Type B pancreatic cell (in vitro differentiated cells): ENCODE measurements at places on chromosomes 6 and 20.
A peak's percentile ranks its signal among the peaks of the same experiment; 100 is the strongest.

- H3K36me3 ChIP-seq = peaks cover 3% of the 10 kb centered on the region
- DNase-seq = no peak
- H3K4me3 ChIP-seq = no peak overlapping the region
- peaks cover 13% of the 10 kb centered on the region for H3K4me1 ChIP-seq
Observed at GRCh38 chr20:45408646-45409213, 641 bp downstream of the DBNDD2 start.

DNA sequence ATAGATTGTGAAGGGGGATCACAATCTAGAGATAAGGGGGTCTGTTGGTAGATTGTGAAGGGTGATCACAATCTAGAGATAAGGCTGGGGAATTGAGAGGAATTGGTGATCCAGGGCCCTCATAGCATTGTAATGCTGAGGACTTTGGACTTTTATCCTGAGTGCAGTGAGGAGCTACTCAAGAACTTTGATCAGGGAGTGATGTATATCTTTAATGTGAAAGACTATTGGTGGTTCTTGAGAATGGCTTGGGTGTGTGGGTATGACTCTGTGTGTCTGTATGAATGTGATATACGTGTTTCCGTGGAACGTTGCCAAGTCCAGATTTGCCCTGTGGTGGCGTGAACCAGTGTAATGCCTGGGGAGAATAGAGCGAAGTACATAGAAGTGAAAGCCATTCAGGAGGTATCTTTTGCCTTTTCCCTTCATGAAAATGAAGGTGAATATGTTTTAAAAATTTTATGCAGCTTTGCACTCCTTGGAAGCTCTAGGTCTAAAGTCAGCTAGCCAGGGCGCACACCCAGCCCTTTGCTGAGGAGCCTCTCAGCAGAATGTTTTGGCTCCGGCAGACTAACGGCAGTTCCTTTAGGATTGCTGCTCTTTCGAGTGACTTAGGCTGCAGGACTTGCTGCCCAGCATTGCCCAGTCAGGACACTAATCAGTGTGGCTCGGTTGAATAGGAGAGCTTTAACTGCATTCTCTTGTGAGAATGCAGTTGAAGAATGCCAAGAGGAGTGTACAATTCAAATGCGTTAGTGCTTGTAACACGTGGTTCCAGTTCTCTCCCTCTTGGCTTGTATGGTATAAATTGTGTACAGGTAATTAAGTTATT is 3.5 kb downstream of the ZFAND3 start:
- peaks cover 7% of the 10 kb centered on the region for H3K36me3 ChIP-seq
- no peak for DNase-seq
- peak overlapping the region; percentile 69 for H3K4me3 ChIP-seq
- H3K27me3 ChIP-seq = no peaks in the 10 kb centered on the region
- peak overlapping the region; percentile 81 for H3K27ac ChIP-seq

- peak overlapping the region; percentile 12 for H3K4me3 ChIP-seq
- DNase-seq = no peak
- H3K4me1 ChIP-seq = peaks cover 35% of the 10 kb centered on the region
- H3K36me3 ChIP-seq = peaks cover 25% of the 10 kb centered on the region
- peak overlapping the region; percentile 70 for H3K27ac ChIP-seq
- H3K27me3 ChIP-seq = no peaks in the 10 kb centered on the region
Observed at GRCh38 chr20:34544109-34544796, 14.3 kb upstream of the MAP1LC3A start.

DNA sequence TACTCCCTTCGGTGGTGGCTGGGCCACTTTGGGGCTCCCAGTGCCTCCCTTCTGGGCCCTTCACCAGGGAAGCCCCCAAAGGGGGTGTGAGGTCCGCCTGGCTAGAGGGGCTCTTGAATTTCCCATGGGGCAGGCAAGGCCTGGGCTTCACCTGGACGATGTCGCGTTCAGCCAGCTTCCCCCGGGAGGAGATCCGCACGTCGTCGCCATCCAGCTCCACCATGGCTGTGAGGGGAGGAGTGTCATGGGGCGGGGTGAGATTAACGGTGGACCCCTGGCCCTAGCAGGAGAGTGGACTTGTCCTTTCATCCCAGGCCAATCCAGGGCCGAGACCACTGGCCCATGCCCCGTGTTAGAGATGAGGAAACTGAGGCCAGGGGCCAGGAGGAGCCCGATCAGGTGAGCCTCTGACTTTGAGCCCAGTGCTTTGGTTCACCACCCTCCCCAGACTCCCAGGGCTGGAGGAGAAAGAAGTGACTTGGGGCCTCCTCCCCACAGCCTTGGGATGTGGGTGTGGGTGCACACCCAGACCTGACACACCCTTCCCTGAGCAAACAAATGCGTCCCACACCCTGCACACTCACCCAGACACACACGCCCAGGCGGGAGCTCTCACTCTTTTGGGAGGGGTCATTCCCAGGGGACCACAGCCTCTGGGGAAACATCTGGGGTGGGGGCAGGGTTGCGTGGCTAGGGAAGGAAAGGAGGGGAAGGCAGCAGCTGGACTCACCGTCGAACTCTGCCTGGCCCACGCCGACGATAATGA is 46.1 kb downstream of the RAB44 start:
- H3K4me1 ChIP-seq = no peaks in the 10 kb centered on the region
- H3K27ac ChIP-seq = no peak overlapping the region
- peaks cover 6% of the 10 kb centered on the region for H3K27me3 ChIP-seq
- no peaks in the 10 kb centered on the region for H3K36me3 ChIP-seq
- no peak for DNase-seq

GRCh38 chr6:148520109-148520841 is 177.6 kb downstream of the SASH1 start:
- H3K27ac ChIP-seq = no peak overlapping the region
- H3K36me3 ChIP-seq = peaks cover 39% of the 10 kb centered on the region

GRCh38 chr6:8651998-8652397 is 216.7 kb upstream of the SLC35B3 start:
- H3K4me3 ChIP-seq = no peak overlapping the region
- H3K4me1 ChIP-seq = no peaks in the 10 kb centered on the region
- H3K36me3 ChIP-seq = no peaks in the 10 kb centered on the region
- H3K27ac ChIP-seq = no peak overlapping the region
- no peaks in the 10 kb centered on the region for H3K27me3 ChIP-seq

GRCh38 chr20:62156254-62156556 is 12.6 kb downstream of the SS18L1 start:
- no peak overlapping the region for H3K27ac ChIP-seq
- no peaks in the 10 kb centered on the region for H3K27me3 ChIP-seq
- H3K4me3 ChIP-seq = no peak overlapping the region
- H3K36me3 ChIP-seq = peaks cover 18% of the 10 kb centered on the region
- H3K4me1 ChIP-seq = peaks cover 11% of the 10 kb centered on the region

DNA sequence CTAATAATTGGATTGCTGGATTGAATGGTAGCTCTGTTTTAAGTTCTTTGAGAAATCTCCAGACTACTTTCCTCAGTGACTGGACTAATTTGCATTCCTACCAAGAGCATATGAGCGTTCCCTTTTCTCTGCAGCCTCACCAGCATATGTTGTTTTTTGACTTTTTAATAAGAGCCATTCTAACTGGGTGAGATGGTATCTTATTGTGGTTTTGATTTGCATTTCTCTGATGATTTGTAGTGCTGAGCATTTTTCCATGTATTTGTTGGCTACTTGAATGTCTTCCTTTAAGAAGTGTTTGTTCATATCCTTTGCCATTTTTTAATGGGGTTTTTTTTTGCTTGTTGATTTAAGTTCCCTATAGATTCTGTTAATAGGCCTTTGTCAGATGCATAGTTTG is 94.7 kb upstream of the AHI1 start:
- no peak overlapping the region for H3K27ac ChIP-seq
- H3K4me3 ChIP-seq = no peak overlapping the region
- H3K4me1 ChIP-seq = no peaks in the 10 kb centered on the region
- no peaks in the 10 kb centered on the region for H3K27me3 ChIP-seq
- DNase-seq = no peak

DNA sequence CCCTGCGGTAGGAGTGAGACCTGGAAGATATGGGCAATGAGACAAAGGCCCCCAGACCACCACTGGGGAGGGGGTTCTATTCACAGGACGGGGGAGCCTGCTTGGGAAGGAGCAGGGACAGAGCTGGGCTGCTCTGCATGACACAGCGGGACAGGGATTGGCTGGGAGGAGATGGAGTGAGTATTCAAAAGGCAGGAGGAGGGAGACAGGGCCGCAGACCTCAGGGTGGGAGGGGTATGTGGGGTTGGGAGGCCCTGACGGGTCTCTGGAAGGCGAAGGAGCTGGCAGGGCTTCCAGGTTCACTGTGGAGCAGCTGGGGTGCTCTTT is 60.8 kb upstream of the RPS6KA2 start:
- no peaks in the 10 kb centered on the region for H3K36me3 ChIP-seq
- peaks cover 20% of the 10 kb centered on the region for H3K4me1 ChIP-seq
- peak overlapping the region; percentile 47 for H3K4me3 ChIP-seq
- no peak overlapping the region for H3K27ac ChIP-seq
- DNase-seq = no peak

- no peaks in the 10 kb centered on the region for H3K36me3 ChIP-seq
- H3K27ac ChIP-seq = no peak overlapping the region
- no peaks in the 10 kb centered on the region for H3K4me1 ChIP-seq
- H3K27me3 ChIP-seq = no peaks in the 10 kb centered on the region
- H3K4me3 ChIP-seq = no peak overlapping the region
Observed at GRCh38 chr6:78810146-78810545, 57.2 kb upstream of the IRAK1BP1 start.

DNA sequence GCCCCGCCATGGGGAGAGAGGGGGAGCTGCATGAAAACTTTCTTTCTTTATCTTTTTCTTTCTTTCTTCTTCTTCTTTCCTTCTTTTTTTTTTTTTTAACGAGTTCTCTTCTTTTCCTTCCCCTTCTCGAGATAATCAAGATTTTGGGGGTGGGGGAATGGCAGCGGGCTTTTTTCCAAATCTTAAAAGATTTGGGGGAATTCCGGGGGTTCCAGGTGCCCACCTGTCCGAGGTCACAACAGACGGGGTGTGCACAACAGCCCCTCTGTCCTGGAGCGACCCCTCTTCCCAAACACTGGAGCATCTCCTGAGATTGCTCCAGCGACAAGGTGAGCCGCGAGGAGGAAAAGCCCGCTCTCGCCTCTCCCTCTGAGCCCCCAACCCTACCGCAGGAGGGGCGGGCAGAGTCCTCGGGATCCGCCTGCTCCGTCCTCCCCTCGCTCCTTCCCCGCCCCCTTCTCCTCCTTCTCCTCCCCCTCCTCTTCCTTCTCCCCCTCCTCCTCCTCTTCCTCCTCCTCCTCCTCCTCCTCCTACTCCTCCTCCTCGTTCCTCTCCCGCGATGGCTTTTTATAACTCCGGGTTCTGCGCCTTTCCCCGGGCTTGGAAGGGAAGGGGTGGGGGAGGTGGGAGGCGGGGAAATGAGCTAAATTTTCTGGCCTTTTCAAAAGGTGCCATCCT is 689 bp upstream of the KCNB1 start:
- no peaks in the 10 kb centered on the region for H3K36me3 ChIP-seq
- no peak overlapping the region for H3K27ac ChIP-seq
- peaks cover 5% of the 10 kb centered on the region for H3K4me1 ChIP-seq
- no peak for DNase-seq
- peak overlapping the region; percentile 71 for H3K4me3 ChIP-seq

GRCh38 chr20:9011121-9011520 is 57.8 kb upstream of the PLCB4 start:
- H3K4me1 ChIP-seq = no peaks in the 10 kb centered on the region
- no peaks in the 10 kb centered on the region for H3K36me3 ChIP-seq
- no peak overlapping the region for H3K4me3 ChIP-seq
- no peak for DNase-seq
- H3K27ac ChIP-seq = no peak overlapping the region
- no peaks in the 10 kb centered on the region for H3K27me3 ChIP-seq

GRCh38 chr20:46690219-46691106 is 1.2 kb upstream of the TP53RK start:
- peaks cover 11% of the 10 kb centered on the region for H3K36me3 ChIP-seq
- no peaks in the 10 kb centered on the region for H3K27me3 ChIP-seq
- H3K27ac ChIP-seq = peak overlapping the region; percentile 95
- peaks cover 8% of the 10 kb centered on the region for H3K4me1 ChIP-seq
- H3K4me3 ChIP-seq = peak overlapping the region; percentile 93

DNA sequence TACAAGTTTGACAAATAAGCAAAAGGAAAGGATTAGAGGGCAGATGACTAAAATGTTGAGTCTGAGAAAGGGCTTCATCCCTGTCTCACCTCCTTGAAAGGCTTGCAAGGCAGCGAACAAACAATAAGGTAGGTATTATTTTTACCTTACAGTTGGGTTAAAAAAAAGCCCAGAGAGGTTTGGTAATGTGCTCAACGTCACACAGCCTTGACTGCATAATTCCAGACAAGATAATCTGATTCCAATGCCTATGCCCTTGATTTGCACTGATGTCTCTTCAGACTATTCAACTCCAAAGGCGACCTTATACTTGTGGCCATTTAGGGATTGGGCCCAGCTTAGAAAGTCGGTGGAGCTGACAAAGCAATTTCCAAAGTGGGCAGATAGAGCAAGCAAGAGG is 1.7 kb downstream of the ARG1 start:
- H3K4me3 ChIP-seq = no peak overlapping the region
- H3K36me3 ChIP-seq = peaks cover 8% of the 10 kb centered on the region
- H3K4me1 ChIP-seq = no peaks in the 10 kb centered on the region
- H3K27me3 ChIP-seq = no peaks in the 10 kb centered on the region
- H3K27ac ChIP-seq = no peak overlapping the region

DNA sequence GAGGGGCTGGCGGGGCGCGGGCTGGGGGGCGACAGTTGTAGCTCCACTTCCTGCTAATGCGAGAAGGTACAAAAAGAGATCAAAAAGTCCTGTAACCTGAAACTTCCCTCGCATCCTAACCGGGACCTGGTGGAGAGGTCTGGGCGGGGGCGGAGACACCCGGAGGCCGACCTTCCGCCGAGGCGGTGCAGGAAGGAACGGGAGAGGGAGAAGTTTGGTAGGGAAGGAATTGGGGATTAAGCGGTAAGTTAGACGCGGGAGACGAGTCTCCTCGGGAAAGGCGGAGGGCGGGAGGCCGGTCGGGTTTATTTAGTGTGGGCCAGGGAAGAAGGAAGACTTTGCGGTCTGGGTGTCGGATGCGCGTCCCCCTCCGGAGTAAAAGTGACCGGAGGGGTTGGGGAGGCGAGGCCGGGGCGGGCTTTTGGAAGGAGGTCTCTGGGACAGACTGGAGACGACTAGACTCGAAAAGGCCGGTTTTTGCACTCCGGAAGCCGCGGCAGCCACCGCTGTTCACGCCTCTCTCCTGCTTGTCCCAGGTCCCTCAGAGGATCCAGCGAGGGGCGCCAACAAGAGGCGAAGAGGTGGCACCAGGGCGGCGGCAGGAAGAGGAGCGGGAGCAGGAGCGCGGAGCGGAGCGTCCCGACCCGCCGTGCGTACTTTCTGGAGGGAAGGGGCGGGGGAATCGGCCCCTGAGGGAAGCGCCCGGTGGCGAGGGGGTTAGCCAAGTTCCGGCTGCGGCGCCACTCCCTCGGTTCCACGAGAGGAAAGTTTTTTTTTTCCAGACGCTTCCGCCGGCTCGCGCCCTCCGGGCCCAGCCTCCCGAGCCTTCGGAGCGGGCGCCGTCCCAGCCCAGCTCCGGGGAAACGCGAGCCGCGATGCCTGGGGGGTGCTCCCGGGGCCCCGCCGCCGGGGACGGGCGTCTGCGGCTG is 734 bp downstream of the TPBG start:
- peak overlapping the region; percentile 93 for H3K4me3 ChIP-seq
- peaks cover 11% of the 10 kb centered on the region for H3K36me3 ChIP-seq
- peaks cover 27% of the 10 kb centered on the region for H3K27me3 ChIP-seq
- DNase-seq = peak; percentile 76
- H3K27ac ChIP-seq = peak overlapping the region; percentile 83

GRCh38 chr6:144217264-144217663 is 66.9 kb downstream of the STX11 start:
- no peak for DNase-seq
- peak overlapping the region; percentile 99 for H3K27ac ChIP-seq
- peak overlapping the region; percentile 92 for H3K4me3 ChIP-seq
- peaks cover 22% of the 10 kb centered on the region for H3K4me1 ChIP-seq
- H3K36me3 ChIP-seq = peaks cover 5% of the 10 kb centered on the region

GRCh38 chr6:126914801-126915200 is 203.7 kb upstream of the RSPO3 start:
- no peak overlapping the region for H3K4me3 ChIP-seq
- H3K27me3 ChIP-seq = no peaks in the 10 kb centered on the region
- H3K4me1 ChIP-seq = no peaks in the 10 kb centered on the region
- DNase-seq = no peak
- no peaks in the 10 kb centered on the region for H3K36me3 ChIP-seq
